Ureter (tissue), 1 donor: ENCODE measurements at places on chromosomes 5 and 9.

GRCh38 chr5:169777159-169777558, 140.1 kb downstream of the DOCK2 start:
- no peak for DNase-seq

GRCh38 chr5:8906303-8906967, 639.4 kb downstream of the SEMA5A start:
- no peak for DNase-seq

GRCh38 chr5:116759860-116760640, 185.4 kb upstream of the SEMA6A start:
- peak; percentile 44 for DNase-seq

- no peak for DNase-seq
Observed at GRCh38 chr5:73032635-73033034, 76.8 kb downstream of the FCHO2 start.

DNA sequence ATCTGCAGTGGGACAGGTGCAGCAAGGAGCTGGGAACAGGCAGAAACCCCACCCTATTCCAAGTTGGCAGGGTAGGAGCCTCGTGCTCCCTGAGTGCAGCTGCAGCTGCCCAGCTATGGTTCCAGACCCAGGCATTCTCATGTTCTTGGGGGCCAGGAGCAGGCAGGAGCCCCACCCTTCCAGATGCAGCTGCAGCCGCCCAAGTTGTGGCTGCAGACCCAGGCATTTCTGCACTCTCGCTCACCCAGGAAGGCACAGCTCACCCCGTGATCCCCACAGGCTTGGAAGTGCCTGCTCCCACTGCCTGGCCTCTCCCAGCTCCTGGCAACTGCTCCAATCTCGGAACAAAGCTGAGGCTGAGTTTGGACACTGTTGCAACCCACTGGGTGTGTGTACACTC, 275.8 kb upstream of the ADRA1B start:
- DNase-seq = no peak

DNA sequence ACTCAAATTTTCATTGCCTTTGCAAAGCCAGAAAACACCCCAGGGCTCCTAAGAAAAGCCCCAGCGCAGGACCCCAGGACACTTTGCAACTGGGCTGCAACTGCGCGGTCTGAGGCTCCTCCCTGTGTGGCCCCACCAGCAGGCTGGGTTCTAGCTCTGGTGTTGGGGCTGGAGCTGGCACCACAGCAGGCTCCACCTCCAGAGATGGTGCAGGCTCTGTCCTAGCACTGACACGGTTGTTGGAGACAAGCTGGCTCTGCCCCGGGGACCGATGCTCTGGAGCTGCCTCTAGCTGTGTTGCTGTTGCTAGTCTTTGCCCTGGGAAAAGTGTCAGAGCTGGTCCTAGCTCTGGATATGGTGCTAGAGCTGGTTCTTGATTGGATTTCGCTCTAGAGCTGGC, 13.6 kb downstream of the LCN10 start:
- no peak for DNase-seq

- no peak for DNase-seq
Observed at GRCh38 chr5:73440262-73440661, 8.3 kb downstream of the FOXD1 start.

DNA sequence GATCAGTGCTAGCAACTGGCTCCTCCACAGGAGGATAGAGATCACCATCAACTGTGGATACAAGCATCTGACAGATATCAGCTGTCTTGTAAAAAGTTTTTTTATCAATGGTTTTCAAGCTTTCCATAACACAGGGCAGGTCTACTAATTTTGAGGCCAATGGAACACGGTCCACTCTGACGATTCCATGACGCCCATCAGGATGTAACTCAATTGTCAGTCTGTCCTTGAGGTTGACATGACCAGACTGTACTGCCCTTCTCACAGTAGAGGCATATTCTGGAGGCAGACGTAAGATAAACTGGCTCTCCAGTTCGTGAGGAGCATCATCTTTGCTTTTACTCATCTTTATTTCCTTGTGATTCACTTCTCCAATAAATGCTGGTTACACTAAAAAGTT, 885 bp downstream of the TAF7 start:
- DNase-seq = no peak

GRCh38 chr5:9265441-9266287, 280.2 kb downstream of the SEMA5A start:
- no peak for DNase-seq

DNA sequence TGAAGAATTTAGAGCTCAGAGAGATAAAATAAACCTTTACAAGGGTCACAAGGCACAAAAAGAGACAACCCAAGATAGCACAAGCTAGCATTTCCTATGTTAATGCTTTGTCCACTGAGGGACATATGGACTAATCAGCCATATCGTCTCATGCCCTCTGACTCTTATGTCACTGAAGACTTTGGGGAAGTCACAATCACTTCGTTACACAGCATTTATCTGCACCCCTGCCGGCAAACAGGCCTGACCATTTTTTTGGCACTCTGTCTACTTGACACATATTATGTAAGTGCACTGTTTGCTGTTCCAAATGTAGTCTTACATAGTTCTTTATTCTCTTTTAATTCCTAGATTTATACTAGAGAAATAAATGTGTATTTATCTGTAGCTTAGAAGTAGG, 13.9 kb upstream of the BNC2 start:
- DNase-seq = no peak

DNA sequence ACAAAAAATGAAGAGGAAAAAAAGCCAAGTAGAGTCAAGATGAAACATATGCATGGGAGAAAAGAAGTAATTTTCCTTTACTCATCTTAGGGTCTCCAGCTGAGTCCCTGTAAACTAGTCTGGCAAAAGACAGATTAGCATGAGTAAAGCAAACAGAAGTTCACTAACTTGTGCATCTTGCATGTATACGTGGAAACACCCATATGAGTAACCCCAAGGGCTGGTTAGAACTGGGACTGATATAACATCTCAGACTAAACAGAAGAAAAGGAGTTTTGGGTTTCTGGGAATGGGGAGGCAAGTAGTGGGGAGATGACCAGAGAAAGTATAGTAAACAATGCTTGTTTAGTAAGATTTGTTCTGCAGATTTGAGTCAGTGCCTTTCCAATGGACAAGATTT, 20.1 kb upstream of the GLDC start:
- no peak for DNase-seq

- DNase-seq = no peak
Observed at GRCh38 chr5:96503501-96504236, 70.6 kb upstream of the PCSK1 start.

- no peak for DNase-seq
Observed at GRCh38 chr9:79977510-79978197, 405.9 kb downstream of the TLE4 start.

DNA sequence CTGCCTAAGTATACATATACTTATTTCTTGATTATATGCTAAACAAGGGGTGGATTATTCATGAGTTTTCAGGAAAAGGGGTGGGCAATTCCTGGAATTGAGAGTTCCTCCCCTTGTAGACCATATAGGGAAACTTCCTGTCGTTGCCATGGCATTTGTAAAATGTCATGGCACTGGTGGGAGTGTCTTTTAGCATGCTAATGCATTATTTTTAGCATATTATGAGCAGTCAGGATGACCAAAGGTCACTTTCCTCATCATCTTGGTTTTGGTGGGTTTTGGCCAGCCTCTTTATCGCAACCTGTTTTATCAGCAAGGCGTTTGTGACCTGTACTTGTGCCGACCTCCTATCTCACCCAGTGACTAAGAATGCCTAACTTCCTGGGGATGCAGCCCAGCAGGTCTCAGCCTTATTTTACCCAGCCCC, 80.9 kb downstream of the ALDH7A1 start:
- no peak for DNase-seq

DNA sequence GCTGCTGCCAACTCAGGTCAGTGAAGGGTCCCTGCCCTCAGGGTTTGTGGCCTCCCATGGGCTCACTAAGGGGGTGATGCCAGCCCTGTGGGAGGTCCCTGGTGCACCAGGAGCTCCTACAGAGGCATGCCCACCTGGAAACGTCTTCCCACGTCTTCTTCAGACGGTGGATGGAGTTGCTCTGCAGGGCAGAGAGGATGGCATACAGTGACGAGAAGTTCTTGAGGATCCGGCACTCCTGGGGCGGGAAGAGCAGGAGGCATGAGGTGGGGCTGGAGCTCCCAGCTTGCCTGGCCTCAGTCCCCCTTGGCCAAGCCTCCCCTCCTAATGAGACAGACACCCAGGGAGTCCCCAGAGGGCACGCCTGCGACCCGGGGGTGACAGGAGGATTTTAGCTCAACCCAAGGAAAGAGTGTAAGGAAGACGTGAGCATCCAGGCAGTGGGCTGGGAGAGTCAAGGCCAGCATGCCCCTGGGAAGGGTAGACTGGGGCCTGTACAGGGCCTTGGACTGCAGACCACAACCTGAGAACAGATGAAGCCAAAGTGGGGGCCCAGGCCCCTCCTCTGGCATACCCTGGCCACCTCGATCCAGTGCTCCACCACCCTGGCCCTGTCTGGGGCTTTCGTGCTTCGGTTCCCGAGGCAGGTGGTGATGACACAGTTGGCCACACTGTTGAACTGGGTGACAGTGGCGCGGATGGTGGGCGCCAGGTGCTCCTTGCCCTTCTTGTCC, 14.4 kb downstream of the RALGDS start:
- DNase-seq = no peak

DNA sequence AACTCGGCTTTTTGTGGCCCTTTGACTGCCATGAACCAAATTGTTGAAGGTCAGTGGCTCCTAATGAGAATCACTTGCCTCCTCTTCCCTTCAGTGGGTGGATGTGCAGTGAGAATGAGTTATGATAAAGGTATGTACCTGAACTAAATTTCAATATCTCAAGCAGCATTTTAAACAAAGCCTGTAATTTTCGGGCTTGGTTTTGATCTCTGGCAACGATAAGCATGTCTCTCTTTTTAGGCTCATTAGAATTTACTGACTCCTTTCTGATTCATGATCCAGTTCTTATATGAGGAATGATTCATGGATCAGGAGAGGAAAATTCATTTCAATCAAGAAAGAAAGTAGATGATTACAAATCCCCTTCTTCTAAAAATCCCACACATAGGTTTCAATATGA, 305.5 kb downstream of the ARRDC3 start:
- DNase-seq = no peak

DNA sequence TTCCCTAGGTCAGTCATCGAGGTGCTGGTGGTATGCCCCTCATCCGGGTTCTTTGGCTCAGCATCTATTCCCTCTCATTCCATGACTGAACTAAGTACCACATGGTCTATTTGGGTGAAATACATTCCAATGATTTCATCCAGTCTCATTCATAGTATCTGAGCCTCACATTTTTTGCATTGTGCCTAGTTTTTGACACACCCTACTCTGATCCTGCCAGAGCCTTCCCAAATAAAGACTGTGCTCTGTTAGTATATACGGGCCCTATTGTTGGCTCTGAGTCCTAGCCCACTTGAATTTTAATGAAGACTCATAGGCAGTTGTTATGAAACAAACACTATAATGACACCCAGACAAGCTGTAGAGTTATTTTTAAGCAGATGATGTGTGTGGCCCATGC, 740.7 kb downstream of the CETN3 start:
- DNase-seq = no peak

GRCh38 chr9:76369583-76369982, 24.6 kb downstream of the RFK start:
- DNase-seq = no peak

GRCh38 chr9:89667726-89668125, 62.9 kb downstream of the GADD45G start:
- DNase-seq = no peak

- DNase-seq = no peak
Observed at GRCh38 chr5:62306323-62306895, 403 bp downstream of the KIF2A start.

- no peak for DNase-seq
Observed at GRCh38 chr9:129624168-129624759, 1.7 kb upstream of the NTMT1 start.

GRCh38 chr9:22622815-22623214, 176.2 kb downstream of the DMRTA1 start:
- no peak for DNase-seq

DNA sequence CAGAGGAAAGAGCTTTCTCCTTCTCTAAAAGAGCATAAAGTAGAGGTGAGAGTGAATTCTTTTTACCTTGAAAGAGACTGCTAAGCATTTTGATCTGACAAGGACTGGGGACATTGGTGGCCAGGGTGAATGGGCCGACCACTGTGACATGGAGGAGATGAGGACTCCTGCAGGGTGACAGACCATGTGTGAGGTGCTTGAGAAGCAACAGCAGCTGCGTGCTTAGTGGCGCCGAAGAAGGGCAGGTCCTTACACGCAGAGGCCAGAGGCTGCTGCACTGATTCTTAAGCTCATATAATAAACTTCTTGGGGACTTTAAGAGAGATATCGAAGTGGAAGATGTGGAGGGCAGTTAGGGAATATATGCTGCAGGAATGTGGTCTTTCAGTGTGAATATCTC, 8.7 kb upstream of the JAKMIP2 start:
- DNase-seq = no peak

GRCh38 chr9:90147426-90147825, 495.2 kb downstream of the DIRAS2 start:
- no peak for DNase-seq

DNA sequence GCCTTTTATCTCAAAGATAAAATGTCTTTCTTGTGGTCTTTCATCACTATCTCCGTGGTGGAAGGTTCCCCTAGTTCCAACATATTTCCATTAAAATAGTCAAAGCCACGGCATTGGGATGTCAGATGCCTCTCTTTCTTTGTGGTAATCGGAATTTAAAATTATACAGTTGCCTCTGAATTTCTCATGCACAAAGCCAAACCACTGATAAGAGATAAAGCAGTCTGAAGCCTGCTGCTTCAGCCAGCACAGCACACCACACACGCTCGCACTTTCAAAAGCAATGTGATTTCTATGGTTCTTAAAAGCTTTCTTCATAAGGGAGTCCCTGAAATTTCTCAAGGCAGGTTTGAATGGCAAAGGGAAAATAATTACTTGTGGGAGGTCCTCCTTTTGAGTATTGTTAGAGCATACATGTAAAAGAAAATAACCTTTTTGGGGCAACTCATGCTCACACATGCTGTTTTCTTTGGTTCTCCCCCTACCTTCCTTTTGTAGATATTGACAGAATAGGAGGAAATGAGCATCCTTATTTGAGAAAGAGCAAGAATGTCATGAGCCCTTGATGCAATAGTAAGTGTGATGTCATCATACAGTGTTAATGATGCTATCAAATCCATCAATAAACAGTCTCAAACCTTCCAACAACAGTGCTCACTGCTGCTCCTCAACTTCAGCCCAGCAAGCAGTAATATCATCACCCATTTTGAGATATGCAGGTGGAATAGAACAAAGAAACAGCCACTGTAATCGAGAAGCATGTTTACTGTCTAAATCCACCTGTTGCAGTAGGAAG, 85.7 kb upstream of the PPP1R2B start:
- no peak for DNase-seq

DNA sequence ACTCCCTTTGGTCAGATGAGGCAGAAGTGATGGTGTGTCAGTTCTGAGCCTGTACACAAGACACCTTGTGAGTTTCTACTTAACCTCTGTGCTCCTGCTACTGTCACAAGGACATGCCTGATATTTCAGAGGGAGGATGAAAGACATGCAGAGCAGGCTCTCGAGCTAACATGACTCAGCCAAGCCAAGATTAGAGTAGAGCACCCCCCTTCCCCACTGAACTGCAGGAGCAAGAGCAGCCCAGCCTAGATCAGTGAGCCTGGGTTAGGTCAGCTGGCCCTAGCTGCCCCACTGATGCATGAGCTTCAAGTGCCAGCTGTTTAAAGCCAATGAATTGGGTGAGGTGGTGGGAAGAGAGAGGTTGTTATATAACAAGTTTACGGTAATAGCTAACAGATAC, 36.7 kb downstream of the BRINP1 start:
- no peak for DNase-seq

- no peak for DNase-seq
Observed at GRCh38 chr9:117074784-117075520, 339.9 kb downstream of the ASTN2 start.

GRCh38 chr9:138105123-138105415, 227.5 kb downstream of the CACNA1B start:
- no peak for DNase-seq
